NCI-H1694 (cell line): ENCODE measurements at places on chromosomes 16 and 17.

- DNase-seq, result no peak
Measured at GRCh38 chr16:54402270-54402669, 115.7 kb upstream of the IRX3 start.

DNA sequence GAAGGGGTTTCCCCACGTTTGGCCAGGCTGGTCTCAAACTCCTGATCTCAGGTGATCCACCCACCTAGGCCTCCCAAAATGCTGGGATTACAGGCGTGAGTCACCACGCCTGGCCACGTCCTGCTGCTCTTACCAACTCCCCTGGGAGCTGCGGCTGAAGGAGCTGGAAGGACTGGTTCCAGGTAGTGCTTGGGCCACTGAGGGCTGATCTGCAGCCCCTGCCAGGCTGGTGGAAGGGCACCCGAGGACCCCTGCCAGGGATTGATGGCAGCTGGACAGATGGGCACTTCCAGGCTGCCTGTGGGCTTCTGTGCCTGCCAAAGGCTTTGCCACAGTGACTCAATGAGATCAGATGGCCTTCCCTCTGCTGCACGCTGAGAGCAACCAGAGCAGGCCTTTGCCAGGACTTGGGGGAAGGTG lies 2.3 kb downstream of the OXLD1 start:
- no peak for DNase-seq

GRCh38 chr16:7921345-7921744 lies 588.7 kb downstream of the RBFOX1 start:
- no peak for DNase-seq

GRCh38 chr16:74107795-74108610 lies 188.6 kb upstream of the PSMD7 start:
- no peak for DNase-seq

GRCh38 chr17:9976283-9977179 lies 71.5 kb upstream of the RCVRN start:
- DNase-seq, result no peak

- DNase-seq, result no peak
Measured at GRCh38 chr17:6558276-6558675, 1.9 kb upstream of the PITPNM3 start.

- DNase-seq, result no peak
Measured at GRCh38 chr17:4573669-4574068, 10.7 kb upstream of the SMTNL2 start.

DNA sequence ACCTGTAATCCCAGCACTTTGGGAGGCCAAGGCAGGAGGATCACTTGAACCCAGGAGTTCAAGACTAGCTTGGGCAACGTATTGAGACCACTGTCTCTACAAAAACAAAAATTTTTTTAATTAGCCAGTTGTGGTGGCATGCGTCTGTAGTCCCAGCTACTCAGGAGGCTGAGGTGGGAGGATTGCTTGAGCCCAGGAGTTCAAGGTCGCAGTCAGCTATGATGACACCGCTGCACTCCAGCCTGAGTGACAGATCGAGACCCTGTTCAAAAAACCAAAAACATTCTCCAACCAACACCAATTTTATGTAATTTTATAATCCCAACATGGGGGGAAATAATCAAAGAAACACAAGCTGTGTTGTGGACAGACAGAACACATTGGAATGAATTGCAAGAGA lies 54.6 kb upstream of the TNRC6A start:
- no peak for DNase-seq

- no peak for DNase-seq
Measured at GRCh38 chr17:18944646-18945045, 7.3 kb upstream of the SLC5A10 start.

DNA sequence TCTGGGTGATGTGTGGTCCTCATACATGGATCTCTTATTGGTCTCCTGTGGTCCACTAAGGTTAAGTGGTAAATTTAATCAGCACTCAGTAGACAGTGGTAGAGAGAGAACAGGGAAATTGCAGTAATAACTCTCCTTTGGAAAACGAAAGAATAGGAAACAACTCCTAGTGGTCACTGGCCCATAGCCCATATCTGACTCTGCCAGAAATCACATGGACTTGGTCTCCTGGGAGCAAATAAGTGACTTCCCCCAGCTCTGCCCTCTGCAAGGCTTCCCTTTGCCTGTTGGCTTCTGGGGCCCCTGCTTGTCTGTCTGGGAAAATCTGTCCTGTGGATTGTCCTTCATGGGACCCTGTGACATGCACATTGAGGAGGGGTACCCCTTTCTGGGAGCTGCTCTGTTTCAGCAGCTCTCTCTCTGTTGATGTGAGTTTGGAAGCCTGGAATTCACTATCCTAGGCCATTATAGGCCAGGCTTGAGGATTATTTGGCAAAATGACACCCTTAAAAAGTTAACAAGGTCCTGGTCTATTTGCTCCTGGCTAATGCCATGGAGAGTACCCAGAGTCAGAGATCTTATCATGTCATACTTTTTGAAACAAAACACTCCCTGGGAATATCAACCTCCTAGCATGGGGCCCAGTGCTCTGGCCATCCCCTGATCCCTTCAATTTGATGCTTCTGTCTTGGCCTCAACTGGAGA lies 58.0 kb upstream of the HNF1B start:
- no peak for DNase-seq

- DNase-seq, result no peak
Measured at GRCh38 chr17:40486522-40487370, 14.7 kb downstream of the TNS4 start.

- no peak for DNase-seq
Measured at GRCh38 chr17:34633351-34633750, 54.0 kb downstream of the TMEM132E start.

- DNase-seq, result no peak
Measured at GRCh38 chr17:29240477-29240876, 6.2 kb upstream of the CRYBA1 start.

- DNase-seq, result no peak
Measured at GRCh38 chr16:303760-304505, 21.0 kb downstream of the PDIA2 start.

DNA sequence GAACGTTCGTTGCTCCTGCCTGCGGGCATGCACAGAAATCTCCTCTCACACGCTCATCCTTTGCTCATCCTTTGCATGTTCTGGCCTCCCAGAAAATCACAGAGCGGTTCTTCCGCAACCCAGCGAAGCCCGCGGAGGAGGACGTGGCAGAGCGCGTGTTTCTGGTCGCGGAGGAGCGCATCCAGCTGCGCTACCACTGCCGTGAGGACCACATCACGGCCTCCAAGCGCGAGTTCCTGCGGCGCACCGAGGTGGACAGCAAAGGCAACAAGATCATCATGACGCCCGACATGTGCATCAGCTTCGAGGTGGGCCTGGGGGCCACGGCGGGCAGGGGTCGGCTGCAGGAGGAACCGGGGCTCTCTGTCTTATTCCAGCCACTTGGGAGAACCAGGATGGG lies 9.6 kb upstream of the KATNB1 start:
- DNase-seq, result no peak

DNA sequence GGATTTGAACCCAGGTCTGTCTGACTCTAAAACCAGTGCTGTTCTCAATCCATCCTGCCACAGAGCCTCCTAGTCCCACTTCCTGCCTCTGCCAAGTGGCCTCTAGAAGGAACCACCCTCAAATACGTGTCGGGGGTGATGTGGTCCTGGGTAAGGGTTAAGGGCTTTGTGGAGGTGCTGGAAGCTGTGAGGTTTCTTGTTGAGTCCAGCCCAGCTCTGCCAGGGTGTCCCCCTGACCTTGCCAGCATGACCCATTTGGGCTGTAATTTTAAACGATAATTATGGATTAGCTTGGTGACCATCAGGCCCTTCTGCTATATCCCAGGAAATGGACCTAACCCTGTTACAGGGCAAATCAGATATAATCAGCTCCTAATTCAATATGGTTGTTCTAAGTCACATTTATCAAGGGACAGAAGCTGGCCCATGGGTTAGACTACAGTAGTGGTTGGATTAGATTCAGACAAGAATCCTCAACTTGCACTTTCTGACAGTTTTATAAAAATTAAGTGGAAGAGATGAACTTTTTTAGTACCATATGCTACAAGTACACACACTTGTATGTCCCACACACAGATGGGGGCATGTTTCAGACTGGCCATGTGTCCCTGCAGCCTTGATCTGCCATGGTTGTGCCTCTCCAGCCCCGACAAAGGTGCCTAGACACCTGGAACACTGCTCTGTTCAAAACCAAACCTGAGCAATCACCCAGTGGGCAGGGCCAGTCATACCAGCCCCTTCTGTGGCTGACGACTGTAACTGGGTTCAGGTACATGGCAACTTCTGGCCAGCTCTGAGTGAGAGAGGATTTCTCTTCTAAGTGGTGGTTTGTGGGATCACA lies 48.0 kb downstream of the SMPD3 start:
- DNase-seq, result no peak

DNA sequence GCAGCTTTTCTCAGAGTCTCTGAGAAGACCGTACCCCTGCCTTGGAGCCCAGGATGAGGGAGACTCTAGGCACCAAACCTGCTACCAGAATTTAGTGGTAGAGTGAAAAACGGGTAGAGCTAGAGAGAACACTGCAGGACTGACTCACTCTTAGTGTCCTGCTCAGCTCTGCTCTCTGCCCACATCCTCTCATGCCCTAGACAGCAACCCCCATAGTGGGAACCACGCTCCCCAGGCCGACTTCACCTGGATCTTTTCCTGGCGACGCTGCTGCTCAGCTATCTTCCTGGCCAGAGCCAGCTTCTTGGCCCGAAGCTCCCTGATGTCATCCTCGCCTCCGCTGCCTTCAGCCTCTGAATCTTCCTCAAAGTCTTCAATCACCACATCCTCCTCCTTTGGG lies 26.7 kb downstream of the HIC1 start:
- DNase-seq, result no peak

GRCh38 chr16:85334718-85335583 lies 222.7 kb upstream of the CIBAR2 start:
- DNase-seq, result no peak

DNA sequence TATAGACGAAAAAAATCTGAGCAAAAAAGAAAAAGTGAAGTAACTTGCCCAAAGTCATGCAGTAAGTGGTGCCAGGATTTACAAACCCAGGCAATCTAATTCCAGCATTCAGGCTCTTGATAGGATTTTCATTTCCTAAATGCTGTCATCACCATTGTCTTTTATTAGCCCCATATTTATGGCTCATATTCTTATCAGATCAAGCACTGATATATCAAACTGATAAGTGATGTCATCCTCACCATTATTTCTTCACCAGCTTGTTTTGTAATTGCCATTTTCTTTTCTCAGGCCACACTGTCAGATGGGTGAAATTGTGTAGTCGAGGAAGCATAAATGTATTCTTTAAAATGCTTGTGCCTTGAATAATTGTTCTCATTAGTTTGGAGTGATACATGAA lies 1.3 kb downstream of the RAD51C start:
- no peak for DNase-seq
